ENCODE measurements at places on chromosomes 5 and 9.

GRCh38 chr5:166979307-166979895 is 1312.0 kb upstream of the WWC1 start:
- DNase-seq = no peak

DNA sequence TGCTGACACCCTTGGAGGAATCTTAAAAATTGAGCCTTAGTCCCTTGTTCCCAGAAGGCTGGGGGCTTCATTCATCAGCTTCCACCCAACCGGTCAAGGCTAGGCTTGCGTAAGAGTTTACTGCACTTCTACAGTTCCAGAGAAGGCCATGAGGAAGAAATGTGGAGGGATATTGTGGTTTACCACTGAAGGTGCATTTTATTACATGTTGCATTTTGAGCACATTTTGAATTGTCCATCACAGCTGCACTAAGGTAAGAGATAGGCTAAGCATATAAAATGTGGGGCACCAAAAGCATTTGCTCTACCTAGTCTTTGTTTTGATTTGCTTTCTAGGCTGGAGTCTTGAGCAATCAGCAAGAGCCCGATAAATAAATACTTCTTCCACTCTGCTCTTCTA is 167.1 kb upstream of the PAPPA start:
- no peak for DNase-seq

DNA sequence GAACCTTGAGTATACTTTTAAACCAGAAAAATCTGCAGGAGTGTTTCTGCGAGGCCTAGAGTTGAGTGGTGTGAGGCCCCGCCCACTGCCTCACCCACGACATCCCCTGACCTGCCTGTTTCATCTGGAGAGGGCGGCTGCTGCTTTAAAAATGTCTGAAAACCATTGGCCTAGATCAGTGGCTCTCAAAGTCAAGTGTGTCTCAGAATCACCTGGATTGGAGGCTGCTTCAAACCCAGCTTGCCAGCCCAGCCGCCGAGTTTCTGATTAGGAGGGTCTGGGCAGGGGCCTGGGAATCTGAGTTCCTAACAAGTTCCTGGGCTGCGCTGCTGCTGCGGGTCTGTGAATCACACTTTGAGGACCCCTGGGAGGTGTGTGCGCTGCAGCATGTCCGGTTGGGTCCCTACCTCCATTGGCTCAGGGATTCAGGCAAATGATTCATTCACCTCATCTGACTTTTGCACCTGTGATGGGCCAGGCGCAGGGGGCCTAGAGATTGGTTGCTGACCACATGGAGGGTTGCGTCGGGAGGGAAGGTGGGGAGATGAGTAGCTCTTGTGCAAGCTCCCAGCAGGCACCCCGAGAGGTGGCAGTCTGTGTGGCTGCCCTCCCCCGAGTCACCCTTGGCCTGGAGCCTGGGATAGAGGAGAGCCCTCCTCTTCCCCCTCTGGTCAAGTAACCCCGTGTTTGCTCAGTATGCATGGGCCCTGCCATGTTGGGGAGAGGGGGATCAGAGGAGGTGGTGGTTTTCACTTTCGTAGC is 27.6 kb upstream of the HMCN2 start:
- DNase-seq = no peak

DNA sequence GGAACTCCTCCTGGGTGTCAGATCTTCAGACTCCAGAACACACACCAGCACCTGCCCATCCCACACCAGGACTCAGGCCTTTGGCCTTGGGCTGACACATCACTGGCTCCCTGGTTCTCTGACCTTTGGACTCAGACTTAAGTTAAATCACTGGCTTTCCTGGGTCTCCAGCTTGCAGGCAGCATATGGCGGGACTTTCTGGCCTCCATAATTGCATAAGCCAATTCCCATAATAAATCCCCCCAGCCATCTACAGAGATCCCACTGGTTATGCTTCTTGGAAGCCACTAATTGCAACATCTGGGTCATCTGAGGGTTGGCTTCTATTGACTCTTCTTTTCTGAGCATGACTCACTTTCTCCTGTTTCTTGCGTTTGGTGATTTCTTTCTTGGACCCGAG is 80.3 kb upstream of the SARDH start:
- DNase-seq = no peak

GRCh38 chr9:114214181-114214580 is 58.8 kb downstream of the COL27A1 start:
- DNase-seq = no peak

DNA sequence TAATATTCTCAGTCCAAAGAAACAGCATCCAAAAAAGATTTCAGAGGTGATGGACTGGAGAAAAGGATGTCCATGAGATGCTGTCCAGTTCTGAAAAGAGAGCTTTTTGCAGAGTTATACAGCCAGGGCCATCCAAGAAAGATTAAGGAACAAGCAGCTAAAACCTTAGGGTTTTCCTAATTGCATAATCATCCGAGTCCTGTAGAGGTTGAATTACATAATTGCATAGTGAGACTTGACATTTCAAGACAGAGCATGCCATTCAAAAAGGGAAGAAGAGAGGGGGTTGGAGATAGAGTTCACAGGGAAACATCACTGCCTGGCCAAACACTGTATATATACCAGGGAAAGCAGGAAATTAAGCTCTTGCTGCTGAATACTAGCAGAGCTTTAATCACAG is 1729.2 kb upstream of the WWC1 start:
- DNase-seq = no peak

- no peak for DNase-seq
These were observed 262.5 kb upstream of the GRIN3A start for GRCh38 chr9:102000956-102001355.
